ENCODE measurements at places on chromosomes 4 and X.

DNA sequence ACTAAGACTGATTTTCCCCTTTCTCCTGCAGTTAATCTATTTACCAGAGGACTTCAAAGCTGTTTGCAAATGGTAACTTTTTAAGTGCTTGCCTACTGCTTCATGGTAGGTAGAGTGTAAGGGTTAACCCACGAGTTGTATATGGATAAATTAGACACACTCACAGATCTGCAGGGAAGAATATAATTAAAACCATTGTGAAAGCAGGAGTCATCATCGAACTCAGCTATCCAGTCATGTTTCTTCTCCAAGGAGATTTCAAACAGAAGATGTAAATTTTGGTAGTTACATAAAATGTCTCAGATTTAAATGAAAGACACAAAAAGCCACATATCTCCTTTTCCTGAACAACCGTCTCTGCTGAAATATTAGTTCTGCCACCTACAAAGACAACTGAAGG lies 549 bp upstream of the XG start:
- DNase-seq: no peak

DNA sequence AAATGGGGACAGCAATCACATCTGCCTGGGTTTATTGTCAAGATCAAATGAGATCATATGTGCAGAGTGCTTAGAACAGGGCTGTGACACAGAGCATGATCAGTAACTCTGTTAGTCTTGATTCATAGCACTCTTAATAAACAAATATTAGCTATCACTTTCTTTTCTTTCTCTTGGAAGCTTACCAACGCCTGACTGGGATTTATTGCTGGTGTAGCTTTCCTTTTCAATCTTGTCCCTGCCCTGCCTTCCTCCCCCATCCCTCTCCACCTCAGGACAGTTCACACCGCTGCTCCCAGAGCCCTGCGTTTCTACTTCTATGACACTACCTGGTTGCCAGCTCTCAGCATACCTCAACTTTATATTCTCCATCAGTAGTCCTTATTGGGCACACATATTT lies 120.7 kb downstream of the LDB2 start:
- no peak for DNase-seq

- DNase-seq: no peak
Measured at GRCh38 chrX:18098763-18099162, 121.9 kb downstream of the BEND2 start.

GRCh38 chrX:82528525-82528924 lies 979.6 kb upstream of the POU3F4 start:
- no peak for DNase-seq

DNA sequence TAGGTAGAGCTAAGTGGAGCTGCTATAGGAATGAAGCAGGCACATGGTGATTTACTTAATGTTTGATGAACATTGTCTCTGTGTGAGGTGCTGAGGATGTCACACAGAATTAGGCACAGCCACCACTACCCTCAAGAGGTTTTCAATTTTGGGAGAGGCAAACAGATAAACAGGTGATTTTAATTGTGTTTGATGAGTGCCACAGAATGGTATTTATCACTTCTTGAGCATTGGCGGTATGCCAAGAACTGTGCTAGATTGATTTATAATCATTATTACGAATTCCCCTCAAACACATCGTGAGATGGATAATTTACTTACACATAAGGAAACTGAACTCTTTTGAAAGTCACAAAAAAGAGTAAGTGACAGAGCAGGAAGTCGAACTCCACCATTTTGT lies 74.8 kb downstream of the FREM3 start:
- no peak for DNase-seq

DNA sequence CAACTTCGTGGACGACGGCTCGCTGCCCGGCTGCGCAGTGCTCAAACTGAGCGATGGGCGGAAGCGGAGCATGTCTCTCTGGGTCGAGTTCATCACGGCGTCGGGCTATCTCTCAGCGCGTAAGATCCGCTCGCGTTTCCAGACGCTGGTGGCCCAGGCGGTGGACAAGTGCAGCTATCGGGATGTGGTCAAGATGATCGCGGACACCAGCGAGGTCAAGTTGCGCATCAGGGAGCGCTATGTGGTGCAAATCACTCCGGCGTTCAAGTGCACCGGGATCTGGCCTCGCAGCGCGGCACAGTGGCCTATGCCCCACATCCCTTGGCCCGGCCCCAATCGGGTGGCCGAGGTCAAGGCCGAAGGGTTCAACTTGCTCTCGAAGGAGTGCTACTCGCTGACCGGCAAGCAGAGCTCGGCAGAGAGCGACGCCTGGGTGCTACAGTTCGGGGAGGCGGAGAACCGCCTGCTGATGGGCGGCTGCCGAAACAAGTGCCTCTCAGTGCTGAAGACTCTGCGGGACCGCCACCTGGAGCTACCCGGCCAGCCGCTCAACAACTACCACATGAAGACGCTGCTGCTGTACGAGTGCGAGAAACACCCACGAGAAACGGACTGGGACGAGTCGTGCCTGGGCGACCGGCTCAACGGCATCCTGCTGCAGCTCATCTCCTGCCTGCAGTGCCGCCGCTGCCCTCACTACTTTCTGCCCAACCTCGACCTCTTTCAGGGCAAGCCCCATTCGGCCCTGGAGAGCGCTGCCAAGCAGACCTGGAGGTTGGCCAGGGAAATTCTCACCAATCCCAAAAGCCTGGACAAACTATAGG lies 1.5 kb downstream of the MAB21L2 start:
- no peak for DNase-seq

GRCh38 chrX:39693298-39693697 lies 404.5 kb downstream of the BCOR start:
- no peak for DNase-seq

GRCh38 chr4:95693594-95693993 lies 144.8 kb upstream of the UNC5C start:
- DNase-seq: no peak

GRCh38 chr4:147809211-147809610 lies 77.3 kb downstream of the ARHGAP10 start:
- DNase-seq: no peak

- DNase-seq: no peak
Measured at GRCh38 chrX:13923289-13923688, 106.4 kb upstream of the GPM6B start.

- no peak for DNase-seq
Measured at GRCh38 chr4:169773889-169774288, 16.1 kb upstream of the HPF1 start.

GRCh38 chr4:176538217-176538925 lies 218.6 kb downstream of the SPCS3 start:
- peak; percentile 83 for DNase-seq

DNA sequence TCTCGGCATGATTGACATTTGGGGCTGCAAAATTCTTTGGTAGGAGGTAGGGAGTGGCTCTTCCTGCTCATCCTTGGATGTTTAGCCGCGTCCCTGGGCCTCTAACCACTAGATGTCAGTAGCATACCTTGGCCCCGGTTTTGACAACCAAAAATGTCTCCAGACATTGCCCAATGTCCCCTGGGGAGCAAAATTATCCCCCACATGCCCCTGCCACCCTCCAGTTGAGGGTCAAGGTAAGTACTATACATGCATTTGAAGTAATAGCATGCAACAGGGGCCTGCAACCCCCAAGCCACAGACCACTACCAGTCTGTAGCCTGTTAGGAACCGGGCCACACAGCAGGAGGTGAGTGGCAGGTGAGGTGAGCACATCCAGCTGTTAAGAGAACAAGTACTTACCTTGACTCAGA lies 17.6 kb upstream of the KIAA1210 start:
- DNase-seq: no peak

DNA sequence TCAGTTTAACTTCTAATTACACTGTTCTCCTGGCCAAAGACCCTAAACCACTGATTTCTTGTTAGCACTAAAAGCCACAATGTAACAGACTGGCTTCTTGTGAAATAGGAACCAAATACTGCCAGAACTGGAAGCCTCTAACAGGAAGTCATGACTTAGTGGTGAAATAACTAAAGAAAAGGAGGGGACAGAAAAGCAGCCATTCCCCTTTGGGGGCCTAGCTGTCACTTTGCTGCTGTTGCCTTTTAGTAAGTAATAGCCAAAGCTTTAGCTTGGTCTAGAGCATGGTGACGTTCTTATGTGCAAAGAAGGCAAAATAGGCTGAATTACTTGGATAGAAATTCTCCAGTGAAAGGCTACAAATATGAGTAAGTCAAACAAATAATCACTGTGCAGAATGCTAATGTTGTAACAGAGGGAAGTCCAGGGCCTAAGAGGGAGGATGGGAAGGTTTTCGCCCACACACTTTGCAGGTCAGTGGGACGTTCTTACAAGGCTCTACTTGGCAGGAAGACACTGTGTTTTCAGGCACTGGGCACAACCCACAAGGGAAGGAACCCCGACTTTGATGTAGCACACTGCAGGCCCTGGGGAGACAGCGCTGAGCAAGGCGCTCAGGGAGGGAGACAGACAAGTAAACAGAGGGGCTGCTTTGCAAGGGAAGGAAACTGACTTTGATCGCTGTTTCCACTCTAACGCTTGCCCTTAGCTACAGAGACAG lies 16.7 kb downstream of the GAB3 start:
- no peak for DNase-seq

- no peak for DNase-seq
Measured at GRCh38 chr4:100979736-100980135, 367.6 kb downstream of the PPP3CA start.

DNA sequence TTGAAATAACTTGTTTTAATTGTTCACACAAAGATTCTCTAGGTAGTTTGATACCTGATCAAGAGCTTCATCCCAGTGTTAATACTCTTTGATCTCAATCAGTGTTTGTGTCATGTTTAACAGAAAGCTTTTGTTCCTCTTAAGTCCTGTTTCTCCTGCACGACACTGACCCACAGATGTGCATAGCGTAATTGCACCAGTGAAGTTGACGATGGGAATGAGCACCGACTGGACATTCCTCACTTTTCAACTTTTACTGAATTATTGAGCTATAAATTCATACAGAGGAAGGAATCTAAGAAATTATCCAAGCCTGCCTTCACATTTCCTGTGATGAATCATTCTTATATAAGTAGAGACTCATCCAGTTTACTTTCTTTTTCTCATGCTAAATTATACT lies 878.7 kb upstream of the TENM3 start:
- peak; percentile 24 for DNase-seq

GRCh38 chr4:54102531-54103106 lies 2.7 kb downstream of the GSX2 start:
- no peak for DNase-seq

GRCh38 chrX:47581731-47582647 lies at the start of gene TIMP1:
TIMP1 (plus strand) TSS chrX:47582436; CDS start chrX:47583416, 980 bp downstream.
- peak; percentile 67 for DNase-seq

DNA sequence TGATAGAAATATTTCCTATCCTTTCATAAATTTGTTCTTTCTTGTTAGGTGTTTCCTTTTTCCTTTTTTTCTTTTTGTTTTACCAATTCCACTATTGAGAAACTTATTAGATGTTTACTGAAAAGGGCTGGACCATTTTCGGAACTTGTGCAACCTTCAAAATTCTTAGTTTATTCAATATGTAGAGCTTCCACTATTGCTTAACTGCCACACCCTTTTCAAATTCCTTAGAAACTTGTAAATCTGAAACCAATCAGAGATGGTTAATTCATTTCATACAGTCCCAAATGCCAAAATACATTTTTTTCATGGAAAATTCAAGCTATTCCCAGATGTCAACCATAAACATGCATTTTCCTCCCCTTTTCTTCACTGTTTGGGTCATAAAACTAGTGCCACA lies 66.1 kb upstream of the SLC39A8 start:
- peak; percentile 42 for DNase-seq

DNA sequence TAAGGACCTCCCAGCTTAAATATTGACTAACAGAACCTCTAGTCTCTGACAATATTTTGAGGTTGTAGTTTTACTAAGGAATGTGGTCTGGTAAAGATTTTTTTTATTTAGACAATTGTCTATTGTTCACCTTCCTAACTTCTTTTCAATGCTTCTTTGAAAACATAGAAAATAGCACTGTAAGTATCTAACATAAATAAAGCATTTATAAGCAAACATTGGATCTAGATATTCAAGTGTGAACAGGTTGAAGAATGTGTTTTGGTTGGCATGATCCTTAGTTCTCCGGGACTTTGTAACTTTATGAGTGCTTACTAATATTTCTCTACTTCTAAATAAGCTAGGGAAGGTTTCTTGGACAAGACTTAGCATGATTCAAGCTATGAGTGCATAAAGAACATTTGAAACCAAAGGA lies 285.4 kb upstream of the ARSJ start:
- DNase-seq: peak; percentile 16

DNA sequence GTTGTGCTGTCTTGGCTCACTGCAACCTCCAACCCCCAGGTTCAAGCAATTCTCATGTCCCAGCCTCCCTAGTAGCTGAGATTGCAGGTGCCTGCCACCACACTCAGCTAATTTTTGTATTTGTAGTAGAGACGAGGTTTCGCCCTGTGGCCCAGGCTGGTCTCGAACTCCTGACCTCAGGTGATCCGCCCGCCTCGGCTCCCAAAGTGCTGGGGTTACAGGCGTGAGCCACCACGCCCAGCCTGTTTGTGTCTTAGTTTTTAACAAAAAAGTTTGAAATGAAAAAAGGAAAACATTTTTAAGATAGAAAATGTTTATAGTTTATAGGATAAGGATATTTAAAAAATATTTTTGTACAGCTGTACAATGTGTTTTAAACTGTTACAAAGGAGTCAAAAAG lies 62.4 kb downstream of the CAPN6 start:
- DNase-seq: no peak

DNA sequence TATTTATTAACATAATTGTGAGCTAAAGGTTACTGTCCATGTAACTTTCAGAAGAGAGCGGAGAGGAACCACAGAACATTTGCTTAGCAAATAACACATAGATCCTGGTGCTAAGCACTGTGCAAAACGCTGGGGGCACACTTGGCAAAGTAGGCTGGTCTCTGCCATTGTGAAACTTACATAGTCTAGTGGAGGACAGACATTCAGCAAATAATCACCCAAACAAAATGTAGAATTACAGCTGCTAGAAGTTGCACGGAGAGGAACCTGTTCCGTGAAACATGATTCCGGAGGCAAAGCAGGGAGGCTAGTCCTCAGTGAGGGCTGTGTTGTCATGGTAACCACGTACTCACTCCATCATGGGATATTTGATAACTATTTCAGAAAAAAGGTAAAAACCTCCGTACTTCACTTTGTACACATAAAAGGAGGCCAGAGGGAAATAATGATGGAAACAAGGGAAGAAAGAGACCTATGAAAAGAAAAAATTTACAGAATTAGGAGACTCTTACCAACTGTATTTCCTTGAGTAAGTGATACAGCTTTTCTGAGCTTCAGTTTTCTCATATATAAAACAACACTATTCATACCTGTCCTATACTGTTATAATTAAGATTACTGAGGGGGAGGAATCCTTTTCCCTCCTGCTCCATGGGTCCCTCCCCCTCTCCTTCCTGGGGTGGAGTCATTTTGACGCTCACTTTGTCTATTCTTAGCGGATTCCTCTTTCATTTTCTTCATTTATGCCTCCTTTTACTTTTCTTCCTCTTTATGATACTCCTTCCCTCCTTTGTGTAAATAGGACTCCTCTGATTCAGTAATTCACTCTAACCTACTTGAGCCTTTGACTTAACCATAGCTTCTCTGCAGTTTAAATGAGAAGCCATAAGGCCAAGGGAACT lies 825 bp upstream of the RASGEF1B start:
- DNase-seq: no peak

GRCh38 chr4:138487230-138487629 lies 245.1 kb upstream of the SLC7A11 start:
- DNase-seq: no peak

- no peak for DNase-seq
Measured at GRCh38 chr4:149702414-149703293, 113.0 kb downstream of the IQCM start.

All from AG09309 (cell line).